ENCODE measurements at places on chromosomes 7 and 10. TPM values are rescaled to one million over a fixed set of nuclear protein-coding genes. Genes with fewer than 3 reads are reported as not detected.

DNA sequence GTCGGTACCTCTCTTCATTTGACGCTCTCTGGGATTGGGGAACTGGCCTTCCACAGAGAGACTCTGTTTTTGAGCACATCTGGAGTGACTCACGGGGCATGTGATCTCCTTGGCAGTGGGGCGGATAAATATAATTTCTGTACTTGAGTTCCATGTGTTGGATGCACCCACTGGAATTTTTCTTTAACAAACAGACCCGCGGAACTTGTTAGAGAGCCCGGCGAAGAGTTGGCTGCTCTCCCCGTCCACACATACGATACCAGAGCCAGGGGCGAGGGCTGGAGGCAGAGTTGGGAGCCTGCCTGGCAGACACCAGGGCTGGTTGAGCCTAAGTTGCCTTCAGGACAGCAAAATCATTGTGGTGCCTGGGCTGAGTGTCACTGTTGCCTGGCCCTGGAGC lies at the start of gene FAM180A:
FAM180A (minus strand) TSS at position 44 of the 400 bp plus-strand sequence. CDS start 233 bp downstream, outside the sequence.
- DNase-seq, result peak; percentile 40

Gene UCN3
- total RNA-seq, result not detected

Gene MMD2
- total RNA-seq, result 14.7 TPM

GRCh38 chr7:73612598-73613269 lies 11.6 kb downstream of the MLXIPL start:
- DNase-seq, result peak; percentile 75

DNA sequence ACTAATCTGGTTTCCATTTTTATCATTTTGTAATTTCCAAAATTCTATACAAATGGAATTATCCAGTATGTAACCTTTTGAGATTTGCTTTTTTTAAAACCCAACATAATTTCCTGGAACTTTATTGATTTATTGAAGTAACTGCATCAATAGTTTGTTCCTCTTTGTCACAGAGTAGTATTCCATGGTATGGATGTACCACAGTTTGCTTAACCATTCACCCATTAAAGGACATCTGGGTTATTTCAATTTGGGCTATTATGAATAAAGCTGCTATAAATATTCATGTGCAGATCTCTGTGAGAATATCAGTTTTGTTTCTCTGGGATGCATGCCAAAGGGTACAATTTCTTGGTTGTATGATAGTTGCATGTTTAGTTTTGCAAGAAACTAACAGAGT lies 2.9 kb downstream of the GPNMB start:
- DNase-seq, result no peak

GRCh38 chr10:89255793-89256192 lies 4.2 kb upstream of the LIPA start:
- DNase-seq, result no peak

Gene WNT16
- total RNA-seq, result 1.1 TPM

Gene LRRN3
- 41.5 TPM for total RNA-seq

Gene CNPY1
- not detected for total RNA-seq

- DNase-seq, result peak; percentile 56
These were observed 7.5 kb upstream of the KMT2E start for GRCh38 chr7:105006367-105007136.

- no peak for DNase-seq
These were observed 15.0 kb downstream of the GARIN1A start for GRCh38 chr7:128687131-128687530.

Gene HSPA14
- 11.5 TPM for total RNA-seq

DNA sequence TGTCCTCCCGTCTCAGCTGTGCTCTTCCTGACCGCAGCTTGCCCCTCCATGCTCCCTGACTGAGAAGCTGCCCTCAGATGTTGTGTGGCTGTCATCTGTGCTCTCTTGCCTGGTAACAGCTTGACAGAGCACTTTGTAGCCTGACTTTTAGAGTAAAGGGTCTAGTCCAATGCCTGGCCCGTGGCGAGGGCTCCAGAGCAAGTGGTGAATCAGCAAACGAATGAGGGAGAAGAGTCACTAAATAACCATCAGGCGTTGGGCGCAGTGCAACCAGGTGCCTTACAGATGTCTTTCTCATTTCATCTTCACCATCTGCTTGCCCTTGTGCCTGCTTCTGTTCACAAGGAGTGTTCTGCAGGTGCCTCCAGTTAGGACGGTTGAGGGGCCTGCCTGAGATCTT lies 45.6 kb downstream of the MKI67 start:
- no peak for DNase-seq

DNA sequence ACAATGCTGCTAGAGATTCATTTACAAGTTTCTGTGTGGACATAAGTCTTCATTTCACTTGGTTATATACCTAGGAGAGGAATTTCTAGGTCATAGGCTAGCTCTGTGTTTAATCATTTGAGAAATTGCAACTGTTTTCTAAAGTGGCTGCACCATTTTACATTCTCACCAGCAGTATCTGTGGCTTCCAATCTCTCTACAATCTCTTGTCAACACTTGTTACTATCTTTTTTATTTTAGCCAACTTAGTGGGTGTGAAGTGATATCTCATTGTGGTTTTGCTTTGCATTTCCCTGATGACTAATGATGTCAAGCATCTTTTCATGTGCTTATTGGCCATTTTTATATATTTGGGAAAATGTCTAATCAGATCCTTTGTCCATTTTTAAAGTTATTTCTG lies 53.0 kb upstream of the DRGX start:
- DNase-seq, result no peak

Gene PHYHIPL
- total RNA-seq, result 7.0 TPM

Gene TMEM236
- total RNA-seq, result 0.14 TPM

DNA sequence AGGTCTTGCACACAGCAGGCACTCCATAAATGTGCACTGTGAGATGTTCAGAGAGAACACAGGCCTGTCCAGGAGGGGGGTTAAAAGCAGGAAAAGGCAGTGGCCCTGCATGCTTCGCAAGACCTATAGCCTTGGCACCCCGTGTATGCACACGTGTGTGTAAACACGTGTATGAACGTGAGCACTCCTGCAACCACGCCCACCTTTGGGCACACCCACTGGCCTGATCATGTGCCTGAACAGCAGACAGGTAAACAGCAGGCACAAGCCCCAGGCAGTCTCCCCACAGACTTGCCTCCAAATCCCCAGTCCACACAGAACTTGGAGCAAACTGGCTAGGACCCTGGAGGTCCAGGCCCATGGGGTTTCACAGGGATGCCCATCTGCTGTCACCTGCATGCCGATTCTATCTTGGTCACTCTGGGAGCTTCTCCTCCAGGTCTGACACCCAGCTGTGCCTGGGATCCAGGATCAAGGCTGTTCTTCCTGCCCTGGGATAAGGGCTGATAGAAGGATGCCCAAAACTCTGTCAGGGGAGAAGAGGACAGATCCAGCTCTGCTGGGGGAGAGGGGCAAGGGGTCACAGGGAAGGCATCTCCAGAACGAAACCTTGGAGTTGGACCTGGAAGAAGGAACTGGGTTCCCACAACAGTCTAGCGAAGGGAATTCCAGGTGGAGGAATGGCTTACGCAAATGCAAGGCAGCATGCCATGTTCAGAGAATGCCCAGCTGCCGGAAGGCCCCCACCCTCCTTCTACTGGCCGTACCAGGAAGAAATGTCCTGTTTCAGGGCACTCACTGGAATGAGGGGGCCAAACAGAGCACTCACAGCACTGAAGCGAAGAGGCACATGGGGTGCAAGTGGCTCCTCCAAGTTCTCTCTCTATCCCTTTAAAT lies 14.3 kb upstream of the ZMIZ1 start:
- peak; percentile 22 for DNase-seq

GRCh38 chr7:77798394-77799077 lies at the start of the genes PHTF2 and TMEM60:
Gene PHTF2, plus strand, starts transcription at chr7:77798773.
Gene TMEM60, minus strand, starts transcription at chr7:77798434. Its CDS starts 4,061 bp downstream, at chr7:77794373.
- DNase-seq, result peak; percentile 99

Gene CHRM2
- total RNA-seq, result not detected

DNA sequence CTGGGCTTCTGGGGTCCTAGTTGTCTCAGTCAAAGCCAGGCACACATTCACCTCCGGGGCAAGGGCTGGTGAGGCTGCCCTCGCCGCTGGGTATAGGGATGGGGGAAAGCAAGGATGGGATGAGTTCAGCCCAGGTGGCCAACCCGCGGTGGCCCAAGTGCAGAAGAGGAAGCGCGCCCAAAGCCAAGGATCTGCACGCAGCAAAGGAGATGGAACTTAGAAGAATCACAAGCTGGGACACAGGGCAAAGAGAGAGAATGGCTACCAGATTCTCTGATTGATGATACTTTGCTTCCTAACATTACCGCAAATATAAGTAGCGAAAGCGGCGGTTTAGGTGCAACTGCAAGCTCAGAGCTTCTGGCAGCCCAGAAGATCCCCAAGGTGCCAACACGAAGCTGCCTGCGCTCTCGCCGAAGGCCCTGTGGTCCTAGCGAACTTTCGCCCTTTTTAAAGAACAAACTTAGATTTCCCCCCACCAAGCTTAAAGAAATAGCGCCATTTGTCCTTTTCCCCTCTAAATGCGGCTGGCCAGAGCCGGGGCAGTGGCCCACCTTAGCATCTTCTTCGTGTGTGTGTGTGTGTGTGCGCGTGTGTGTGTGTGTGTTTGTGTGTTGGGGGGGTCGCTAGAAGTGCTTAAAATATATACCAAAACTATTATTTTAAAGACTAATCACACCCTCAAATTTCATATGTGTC lies 927 bp upstream of the MKX start:
- no peak for DNase-seq

DNA sequence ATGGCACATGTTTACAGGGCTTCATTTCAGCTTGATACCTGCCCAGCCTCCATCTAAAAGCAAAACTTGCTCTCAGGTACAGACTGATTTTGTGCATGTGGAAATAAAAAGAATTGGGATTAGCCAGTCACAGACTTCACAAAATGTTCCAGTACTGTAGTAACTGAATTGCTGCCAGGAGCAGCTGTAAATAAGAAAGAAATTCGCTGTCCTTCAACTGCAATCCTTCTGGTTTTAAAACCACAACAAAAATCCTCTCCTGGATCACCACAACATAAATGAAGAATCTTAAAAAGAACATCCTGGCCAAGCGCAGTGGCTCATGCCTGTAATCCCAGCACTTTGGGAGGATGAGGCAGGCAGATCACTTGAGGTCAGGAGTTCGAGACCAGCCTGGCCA lies 3.9 kb upstream of the MIOS start:
- DNase-seq, result peak; percentile 44

DNA sequence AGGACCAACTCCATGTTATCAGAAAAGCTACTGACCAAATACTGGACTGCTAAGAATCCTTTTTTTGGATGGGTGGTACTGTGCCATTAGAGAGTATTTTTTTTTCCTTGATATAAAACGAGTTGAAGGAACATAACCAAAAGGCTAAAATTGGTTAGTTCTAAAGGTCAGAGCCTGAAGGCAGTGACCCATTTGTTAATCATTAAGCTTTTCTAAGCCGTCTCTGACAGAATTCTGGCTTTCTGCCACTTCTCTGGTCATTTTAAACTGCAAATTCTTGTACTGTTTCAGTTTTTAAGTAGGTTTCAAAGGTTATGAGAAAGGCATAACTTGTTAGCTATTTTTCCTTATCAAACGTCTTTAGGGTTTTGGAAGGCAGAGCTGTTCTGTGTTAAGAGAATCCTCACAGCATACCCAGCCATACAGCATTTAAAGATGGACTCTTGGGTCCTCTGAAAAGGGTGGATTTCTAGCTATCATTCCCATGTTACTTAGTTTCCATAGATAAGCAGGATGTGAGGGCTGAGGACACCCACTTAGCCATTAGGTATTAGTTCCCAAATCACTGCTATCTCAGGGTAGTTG lies 196.8 kb downstream of the RNLS start:
- no peak for DNase-seq

GRCh38 chr10:118768041-118768919 lies 13.5 kb upstream of the CACUL1 start:
- no peak for DNase-seq

DNA sequence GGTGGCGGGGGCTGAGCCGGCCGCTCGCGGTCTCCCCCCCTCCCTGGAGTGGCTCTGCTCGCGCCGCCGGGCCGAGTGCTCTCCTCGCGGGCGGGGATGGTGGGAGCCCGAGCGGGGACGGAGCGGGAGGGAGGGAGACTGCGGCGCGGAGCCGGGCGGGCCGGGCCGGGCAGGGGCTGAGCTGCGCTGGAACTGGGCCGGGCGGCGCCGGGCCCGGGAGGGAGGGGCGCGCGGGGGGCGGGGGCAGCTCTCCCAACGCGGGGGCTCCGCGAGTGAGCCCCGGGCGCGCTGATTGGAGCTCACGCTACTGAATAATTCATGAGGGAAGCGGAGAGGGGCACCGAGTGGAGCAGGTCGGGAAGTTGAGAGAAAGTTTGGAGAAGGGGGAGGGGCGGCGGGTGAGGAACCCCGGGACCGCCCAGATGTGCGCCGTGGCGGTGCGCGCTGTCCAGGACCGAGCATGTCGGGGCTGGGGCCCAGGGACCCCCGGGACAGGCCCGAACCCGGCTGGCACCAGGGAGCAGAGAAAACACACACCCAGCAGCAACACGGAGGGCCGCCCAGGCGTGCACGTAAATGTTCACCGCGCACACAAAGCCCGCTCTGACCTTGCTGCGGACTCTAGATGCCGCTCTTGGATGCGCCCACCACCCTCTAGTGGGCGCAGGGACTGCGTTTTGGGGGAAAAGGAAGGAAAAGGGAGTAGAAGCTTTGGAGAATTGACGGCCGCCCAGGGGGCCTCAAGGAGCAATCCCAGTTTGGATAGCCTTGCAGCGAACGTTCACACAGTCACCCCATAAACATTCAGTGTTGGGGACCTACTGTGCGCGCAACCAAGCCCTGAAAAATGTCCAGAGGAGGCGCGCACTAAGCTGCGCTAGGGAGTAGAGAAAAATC lies at the start of gene EPHB4:
EPHB4 (minus strand) TSS at position 194 of the 897 bp plus-strand sequence. CDS start 493 bp downstream, outside the sequence.
- DNase-seq, result peak; percentile 90

Gene RPEL1
- not detected for total RNA-seq

- no peak for DNase-seq
These were observed 1.7 kb downstream of the CPA5 start for GRCh38 chr7:130346177-130346905.

Gene NPY4R2
- 8.9 TPM for total RNA-seq
